ENCODE measurements at places on chromosomes 11 and 22.

- no peak for DNase-seq
Measured at GRCh38 chr22:31830721-31831070, 76.9 kb downstream of the DEPDC5 start.

- no peak for DNase-seq
Measured at GRCh38 chr11:72363112-72363511, 71.2 kb downstream of the CLPB start.

GRCh38 chr11:79708319-79708932 is 267.6 kb upstream of the TENM4 start:
- DNase-seq, result peak; percentile 47

- no peak for DNase-seq
Measured at GRCh38 chr11:76659672-76660532, 10.6 kb downstream of the LRRC32 start.

DNA sequence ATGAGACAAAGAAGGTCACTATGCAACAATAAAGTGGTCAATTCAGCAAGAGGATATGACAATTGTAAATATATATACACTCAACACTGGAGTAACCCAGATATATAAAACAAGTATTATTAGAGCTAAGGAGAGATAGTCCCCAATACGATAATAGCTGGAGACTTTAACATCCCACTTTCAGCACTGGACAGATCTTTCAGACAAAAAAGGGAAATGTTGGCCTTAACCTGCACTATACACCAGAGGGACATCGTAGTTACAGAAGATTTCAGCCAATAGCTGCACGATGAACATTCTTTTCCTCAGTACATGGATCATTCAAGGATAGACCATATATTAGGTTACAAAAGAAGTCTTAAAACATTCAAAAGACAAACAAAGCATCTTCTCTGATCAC is 29.9 kb downstream of the PIWIL3 start:
- no peak for DNase-seq

DNA sequence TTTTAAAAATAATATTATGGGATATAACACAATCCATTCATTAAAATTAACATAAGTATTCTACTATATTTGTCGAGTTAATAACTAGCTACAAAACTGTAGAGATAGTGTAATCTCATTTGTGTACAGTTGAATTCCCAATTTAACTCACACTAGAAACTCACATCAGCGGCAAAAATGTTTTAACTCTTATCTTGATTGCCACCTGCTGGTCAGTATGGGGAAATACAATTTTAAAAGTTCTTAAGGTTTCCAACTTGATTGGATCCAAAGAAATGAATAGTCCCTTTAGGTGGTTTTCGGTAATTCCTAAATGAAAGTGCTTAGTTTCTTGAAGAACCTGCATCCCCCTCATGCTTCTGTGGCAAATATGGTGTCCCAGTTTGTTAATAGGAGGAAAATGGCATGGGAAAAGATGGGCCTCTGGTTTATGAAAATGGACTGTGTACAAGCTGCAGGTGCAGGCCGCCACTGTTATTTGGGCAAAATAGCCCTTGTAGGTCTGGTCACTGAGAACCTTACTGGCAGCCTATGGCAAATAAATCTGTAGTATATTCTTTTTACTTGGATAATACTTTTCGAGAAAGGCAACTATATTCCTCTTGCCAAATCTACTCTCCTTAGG is 33.7 kb upstream of the SLC17A6 start:
- peak; percentile 65 for DNase-seq

- no peak for DNase-seq
Measured at GRCh38 chr11:6544921-6545850, 48.1 kb downstream of the DNHD1 start.

GRCh38 chr22:39256186-39256552 is 11.4 kb upstream of the PDGFB start:
- no peak for DNase-seq

DNA sequence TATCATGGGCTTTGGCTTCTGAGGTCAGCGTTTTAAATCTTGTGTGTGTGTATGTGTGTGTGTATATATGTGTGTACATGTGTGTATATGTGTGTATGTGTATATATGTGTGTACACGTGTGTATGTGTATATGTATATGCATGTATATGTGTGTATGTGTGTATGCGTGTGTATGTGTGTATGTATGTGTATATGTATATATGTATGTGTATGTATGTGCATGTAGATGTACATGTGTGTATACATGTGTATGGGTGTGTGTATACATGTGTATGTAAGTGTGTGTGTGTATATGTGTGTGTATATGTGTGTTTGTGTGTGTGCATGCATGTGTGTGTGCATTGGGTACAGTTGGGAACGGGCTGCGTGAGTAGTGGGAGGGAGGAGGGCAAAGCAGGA is 123.0 kb downstream of the ST3GAL4 start:
- DNase-seq, result no peak

GRCh38 chr11:117002639-117003299 is 95.5 kb downstream of the SIK3 start:
- no peak for DNase-seq

- no peak for DNase-seq
Measured at GRCh38 chr22:41919357-41920224, 4.7 kb upstream of the SHISA8 start.

GRCh38 chr22:49630448-49630946 is 197.2 kb downstream of the BRD1 start:
- no peak for DNase-seq

DNA sequence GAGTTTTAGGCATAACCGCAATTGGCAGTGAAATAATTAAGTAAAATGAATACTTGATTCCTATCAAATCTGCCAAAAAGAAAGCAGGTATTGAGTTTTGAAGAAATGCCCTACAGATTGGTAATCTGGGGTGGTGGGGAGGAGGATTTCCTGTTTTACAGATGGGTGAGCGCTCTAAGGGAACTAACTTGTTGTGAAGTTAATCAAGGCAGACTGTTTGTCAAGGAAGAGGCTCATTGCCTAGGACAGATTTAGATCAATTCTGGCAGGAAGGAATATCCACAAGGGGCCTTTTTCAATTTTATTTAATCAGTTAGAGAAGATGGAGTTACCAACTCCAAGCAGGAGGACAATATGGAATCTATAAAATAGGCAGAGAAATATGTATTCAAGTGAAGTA is 271.5 kb upstream of the CCDC90B start:
- DNase-seq, result no peak

DNA sequence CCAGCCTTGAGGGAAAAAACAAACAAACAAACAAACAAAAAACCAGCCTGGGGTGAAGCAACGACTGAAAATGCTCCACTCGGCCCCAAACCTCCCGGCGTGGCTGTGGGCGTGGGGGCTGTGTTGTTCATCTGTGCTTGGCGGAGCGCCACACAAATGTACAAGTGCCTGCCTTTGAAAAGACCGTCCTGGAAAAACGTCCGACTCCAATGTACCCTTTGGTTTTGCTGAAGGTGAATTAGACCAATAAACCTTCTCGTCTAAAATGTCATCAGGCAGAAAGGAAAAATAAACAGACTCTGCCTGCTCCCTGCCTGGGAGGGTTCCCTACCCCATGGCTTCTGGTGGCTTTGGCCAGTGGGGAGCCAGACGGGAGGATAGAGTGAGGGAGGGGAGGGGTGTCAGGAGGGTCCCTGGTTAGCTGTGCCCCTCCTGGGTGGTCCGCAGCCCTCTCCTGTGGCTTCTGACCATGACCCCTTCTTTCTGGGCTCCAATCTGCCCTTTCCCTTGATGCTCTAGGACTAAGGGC is 93.9 kb downstream of the TRMU start:
- DNase-seq, result no peak

DNA sequence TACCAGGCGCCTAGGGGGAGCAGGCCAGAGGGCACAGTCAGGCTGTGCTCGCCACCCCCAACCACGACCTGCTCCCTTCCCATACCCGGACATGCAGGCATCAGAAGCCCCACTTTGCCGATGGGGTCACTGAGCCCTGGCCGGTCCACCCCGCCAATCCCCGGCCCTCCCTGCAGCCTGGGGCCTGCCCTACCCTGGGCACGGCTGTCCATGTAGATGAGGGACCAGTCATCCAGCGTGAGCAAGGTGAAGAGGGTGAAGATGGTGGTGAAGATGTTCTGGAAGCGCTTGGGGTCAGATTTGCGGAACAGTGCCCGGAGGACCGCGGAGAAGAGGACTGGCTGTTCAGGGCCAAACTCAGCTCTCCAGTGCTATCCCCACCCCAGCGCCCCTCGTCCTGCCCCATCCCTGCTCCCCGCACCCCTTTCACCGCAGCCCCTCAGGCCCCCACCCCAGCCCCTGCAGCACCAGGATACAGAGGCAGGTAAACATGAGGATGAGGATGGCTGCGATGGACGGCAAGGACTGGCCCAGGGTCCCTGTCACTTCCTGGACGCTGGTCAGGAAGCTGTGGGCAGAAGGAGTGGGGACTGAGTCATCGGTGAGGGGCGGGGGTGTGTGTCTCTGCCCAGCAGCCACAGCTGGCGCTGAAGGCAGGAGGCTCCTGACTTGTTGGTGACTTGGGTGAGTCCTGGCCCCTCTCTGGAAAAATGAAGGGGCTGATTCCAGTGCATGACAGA is 5.5 kb downstream of the CATSPER1 start:
- DNase-seq, result no peak

DNA sequence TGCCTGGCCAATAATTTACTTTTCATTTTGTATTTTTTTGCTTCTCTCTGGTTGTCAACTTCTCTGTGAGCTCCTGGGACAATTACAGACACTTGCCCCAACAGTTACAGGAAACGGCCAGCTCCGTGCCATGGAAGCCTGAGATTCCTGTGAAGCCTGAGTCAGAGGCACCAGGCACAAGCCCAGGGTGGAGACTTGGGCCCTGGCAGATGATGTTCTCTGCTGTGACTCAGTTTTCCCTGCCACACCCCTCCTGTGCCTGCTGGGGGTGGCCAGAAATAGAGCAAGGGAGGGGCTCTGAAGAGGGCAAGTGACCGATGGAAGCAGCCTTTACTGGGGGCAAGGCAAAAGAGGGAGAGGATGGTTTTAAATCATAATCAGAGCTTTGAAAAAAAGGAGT is 4.9 kb downstream of the ATP5MGL start:
- no peak for DNase-seq

DNA sequence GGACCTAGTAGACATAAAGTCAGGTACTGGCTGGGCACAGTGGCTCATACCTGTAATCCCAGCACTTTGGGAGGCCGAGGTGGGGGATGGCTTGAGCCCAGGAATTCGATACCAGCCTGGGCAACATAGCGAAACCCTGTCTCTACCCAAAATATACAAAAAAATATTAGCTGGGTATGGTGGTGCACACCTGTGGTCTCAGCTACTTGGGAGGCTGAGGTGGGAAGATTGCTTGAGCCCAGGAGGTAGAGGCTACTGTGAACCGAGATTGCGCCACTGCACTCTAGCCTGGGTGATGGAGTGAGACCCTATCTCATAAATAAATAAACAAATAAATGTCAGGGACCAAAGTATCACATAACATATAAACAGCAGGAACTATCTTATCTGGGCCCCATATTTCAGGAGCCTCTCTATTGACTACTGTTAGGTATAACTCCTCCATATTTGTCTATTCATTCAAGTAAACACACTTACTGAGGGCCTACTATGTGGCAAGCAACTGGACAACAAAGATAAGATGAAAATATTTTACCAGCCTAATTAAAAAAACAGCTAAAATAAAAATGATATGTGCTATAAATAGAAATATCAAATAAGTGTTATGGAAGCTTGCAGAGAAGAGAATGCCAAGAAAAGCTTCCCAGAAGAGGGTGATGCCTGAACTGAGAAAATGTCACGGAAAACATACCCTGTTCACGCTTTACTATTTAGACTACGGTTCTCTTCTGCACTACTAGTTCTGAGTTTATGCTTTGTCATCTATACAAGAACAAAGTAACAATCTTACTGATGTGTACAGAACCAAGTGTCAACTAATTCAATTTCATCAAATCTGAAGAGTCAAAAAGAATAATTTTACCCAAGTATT is 2.0 kb downstream of the NUP98 start:
- DNase-seq, result no peak

- no peak for DNase-seq
Measured at GRCh38 chr22:41891407-41891806, 23.5 kb downstream of the SHISA8 start.

All from NCI-H526 treated with DMSO at 0.1 percent for 48 hours (cell line).